Left kidney (tissue), 8 donors: ENCODE measurements at places on chromosomes 7 and 10. TPM values are rescaled to one million over a fixed set of nuclear protein-coding genes. Genes with fewer than 3 reads are reported as not detected.

The EN2 gene
- polyA plus RNA-seq, result 0.03 TPM

DNA sequence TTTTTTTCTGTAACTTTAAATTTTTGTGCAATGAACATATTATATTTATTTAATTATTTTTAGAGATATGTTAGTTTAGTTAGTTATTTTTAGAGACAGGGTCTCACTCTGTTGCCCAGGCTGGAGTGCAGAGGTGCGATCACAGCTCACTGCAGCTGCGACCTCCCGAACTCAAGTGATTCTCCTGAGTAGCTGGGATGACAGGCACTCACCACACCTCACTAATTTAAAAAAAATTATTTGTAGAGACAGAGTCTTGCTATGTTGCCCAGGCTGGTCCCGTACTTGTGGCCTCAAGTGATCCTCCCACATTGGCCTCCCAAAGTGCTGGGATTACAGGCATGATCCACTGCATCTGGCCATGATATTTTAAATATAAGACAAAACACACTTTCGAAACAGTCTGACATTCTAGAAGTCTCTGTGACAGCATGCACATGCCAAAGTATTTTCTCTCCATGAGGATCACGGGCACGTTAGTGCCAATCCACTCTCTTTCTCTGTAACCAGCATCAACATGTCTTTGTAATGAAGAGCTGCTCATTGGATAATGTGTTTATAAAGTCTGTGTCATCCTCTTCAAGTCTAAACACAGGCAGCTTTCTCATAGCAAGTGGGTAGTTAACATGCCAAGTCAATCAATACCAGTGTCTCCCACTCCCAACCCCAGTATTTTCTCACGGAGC lies 137.4 kb downstream of the GLI3 start:
- DNase-seq, result no peak

The CYP17A1 gene
- 0.42 TPM for polyA plus RNA-seq

The PVRIG gene
- 9.7 TPM for polyA plus RNA-seq
